IPS-NIHi11 (cell line): ENCODE measurements at places on chromosomes 16 and 17.

DNA sequence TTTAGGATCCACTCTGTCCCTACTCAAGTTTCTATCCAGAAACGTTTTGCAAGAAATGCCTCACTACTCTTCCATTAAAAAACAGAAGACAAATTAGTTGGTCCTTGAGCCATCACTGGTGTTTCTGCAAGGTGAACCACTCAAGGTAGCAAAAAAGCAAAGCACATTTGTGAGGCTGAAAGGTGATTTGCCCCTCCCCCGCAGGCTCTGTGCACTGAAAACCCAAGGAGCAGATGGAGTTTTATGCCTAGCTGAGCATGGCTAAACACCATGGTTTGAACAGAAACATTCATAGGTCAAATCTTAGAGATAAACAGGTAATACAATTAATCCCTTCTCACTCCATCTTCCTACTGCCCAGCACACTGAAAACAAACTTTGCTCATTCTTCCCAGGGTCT lies 538.2 kb upstream of the CDH5 start:
- DNase-seq: no peak

DNA sequence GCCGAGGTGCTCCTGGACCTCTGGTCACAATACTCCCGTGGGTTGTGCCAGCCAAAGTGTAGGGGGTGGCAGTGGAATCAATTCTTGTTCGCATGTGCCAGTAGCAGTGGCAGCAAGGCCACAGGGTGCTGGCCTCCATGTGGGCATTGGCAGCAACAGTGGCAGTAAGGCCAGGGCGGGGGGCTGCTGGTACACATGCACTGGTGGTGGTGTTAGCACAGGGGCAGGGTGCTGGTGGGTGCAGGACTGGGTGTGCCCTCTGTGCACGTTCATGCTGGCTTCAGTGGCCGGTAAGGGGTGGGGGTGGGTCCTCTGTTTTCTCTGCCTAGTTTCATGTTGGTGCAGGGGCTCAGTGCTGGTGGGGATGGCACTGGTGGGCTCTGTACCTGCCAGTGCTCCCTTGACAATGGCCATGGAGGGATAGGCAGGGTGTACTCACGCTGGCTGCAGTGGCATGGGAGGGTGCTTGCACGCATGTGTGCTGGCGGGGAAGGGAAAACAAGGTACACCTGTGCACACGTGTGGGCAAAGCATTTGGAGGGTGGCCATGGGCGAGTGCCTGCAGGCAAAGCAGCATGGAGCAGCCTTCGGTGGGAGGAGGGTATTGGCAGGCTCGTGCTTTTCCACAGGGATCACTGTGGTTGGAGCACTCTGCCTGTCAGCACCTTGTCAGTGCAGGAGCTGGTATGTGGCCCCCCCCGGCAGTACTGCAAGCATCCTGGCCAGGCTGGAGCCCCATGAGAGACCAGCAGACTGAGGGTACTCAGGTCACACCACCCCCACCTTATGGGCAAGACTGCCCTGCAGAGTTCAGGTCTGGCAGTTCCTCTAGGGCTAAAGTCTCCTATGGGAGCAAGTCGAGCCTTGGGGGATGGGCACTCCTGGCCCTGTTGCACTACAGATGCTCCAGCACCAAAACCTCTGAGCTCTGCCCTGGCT lies 35.8 kb downstream of the NF1 start:
- DNase-seq: no peak

DNA sequence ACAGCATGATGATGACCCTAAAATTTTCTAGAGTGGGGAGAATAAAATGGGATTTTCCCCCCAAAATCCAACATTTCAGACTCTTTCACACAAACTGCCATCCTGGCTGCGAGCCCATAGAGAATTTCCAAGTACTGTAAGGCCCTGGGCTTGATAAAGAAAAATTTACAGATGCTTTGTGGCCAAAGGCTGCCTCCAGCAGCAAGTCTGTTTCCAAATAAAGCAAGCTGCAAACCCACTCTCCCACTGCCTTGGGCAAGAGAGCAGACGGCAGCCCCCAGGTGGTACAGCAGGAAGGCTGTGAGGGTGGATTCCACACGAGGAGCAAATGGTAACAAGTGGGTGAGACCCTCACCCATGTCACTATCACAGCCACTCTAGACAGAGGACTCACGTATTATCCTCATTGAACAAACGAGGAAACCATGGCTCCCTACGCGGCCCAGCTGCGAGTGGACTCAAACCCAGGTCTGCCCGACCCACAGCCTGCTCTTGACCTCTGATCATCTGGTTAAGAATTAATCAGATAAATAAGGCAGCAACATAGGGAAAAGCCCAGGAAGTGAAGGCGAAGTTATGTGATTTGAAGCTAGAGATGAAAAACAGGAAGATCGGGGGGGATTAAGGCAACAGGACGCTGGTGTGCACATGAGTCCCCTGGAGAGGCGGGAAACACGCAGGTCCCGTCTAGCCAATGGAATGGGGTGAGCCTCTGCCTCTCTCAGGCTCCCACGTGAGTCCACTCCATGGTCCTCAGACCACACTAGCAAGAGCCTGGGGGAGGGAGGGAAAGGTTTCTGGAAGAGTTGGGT lies 37.4 kb downstream of the AXIN2 start:
- no peak for DNase-seq

- peak; percentile 30 for DNase-seq
Measured at GRCh38 chr16:48535831-48536613, 74.0 kb downstream of the N4BP1 start.

DNA sequence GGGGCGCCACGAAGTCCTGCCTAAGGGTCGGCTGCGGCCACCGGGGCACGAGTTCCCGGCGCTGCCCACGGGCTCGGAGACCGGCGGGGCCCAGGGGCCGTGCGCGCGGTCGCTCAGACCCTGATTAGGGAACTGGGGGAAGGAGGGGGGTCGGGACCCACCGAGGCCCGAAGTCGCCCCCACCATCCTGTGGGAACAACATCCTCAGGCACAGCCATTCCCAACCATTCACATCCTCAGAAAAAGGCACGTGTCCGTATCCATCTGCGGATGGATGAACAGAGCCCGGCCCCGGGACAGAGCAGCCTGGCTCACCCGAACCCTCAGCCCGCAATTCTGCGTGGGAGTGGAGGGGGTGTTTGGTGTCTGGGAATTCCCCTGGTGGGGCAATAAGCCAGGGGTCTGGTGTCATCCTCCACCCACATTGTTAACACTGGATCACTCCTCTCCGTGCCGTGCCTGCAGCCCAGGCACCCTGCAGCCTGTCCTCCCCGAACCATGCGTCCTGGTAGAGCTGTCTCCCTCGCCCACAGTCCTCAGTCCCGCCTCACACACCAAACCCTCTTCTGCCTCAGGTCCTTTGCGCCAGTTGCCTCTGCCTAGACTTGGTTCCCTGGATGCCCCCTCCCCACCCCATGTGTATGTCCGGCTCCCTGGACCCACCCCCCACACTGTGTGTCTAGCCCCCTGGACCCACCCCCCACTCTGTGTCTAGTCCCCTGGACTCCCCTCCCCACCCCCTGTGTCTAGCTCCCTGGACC lies 789 bp upstream of the CCDC57 start:
- DNase-seq: peak; percentile 79

- DNase-seq: no peak
Measured at GRCh38 chr16:11657556-11657955, 10.7 kb upstream of the SNN start.

- no peak for DNase-seq
Measured at GRCh38 chr16:51147776-51148677, 3.0 kb downstream of the SALL1 start.

- DNase-seq: no peak
Measured at GRCh38 chr17:39794249-39794970, 56.7 kb downstream of the GRB7 start.

- DNase-seq: no peak
Measured at GRCh38 chr17:73614256-73614655, 30.0 kb downstream of the SDK2 start.

DNA sequence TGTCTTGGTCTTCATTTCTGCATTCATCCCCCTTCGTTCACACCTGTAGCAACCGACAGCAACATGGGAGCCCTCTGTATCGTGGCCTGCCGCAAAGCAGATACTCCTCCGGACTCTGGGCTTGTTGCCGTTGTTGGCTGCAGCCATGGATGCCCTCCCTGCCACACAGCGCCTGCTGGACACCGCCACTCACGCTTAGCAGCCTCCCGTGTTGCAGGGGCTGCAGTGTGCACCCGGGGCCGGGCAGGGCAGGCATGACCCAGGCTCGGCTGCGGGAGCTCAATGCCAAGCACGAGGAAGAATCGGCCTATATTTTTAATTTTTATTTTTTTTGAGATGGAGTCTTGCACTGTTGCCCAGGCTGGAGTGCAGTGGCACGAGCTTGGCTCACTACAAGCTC lies 34.9 kb upstream of the ZNF629 start:
- no peak for DNase-seq

- DNase-seq: no peak
Measured at GRCh38 chr16:13414154-13414553, 505.8 kb upstream of the ERCC4 start.

DNA sequence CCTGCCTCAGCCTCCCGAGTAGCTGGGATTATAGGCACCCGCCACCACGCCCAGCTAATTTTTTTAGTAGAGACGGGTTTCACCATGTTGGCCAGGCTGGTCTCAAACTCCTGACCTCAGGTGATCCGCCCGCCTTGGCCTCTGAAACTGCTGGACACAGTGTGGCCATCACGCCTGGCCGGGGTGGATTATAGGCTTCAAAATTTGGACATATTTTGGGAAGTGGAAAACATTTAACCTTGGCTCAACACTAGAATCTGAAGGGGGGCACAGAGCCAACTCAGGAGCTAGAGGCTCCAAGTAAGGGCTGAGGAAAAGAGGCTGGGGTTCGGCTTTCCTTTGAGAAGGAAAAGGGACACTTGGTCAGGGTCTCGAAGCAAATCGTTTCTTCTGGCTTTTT lies 2.2 kb upstream of the CDK5R1 start:
- DNase-seq: no peak

DNA sequence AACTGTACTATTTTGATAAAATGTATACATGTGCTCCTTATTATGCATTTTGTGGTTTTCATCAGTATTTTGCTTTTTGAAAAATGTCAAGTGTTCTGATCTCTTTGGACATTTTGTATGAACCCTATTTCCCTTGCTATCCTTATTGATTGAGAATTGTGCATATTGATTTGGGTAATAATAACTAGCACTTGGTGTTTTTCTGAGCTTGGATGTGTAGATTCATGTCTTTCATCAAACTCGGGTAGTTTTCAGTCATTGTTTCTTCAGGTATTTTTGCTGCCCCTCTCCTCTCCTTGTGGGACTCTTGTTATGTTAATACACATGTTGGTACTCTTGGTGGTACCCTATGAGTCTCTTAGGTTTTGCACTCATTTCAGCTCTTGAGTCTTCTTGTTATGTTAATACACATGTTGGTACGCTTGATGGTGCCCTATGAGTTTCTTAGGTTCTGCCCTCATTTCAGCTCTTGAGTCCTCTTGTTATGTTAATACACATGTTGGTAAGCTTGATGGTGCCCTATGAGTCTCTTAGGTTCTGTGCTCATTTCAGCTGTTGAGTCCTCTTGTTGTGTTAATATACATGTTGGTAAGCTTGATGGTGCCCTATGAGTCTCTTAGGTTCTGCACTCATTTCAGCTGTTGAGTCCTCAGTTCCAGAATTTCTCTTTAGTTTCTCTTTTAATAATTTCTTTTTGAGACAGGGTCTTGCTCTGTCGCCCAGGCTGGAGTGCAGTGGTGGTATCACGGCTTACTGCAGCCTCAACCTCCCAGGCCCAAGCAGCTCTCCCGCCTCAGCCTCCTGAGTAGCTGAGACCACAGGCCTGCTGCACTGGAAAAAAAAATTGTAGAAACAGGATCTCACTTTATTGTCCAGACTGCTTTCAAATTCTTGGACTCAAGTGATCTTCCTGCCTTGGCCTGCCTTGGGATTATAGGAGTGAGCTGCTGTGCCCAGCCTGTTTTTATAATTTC lies 19.3 kb downstream of the ZNF750 start:
- no peak for DNase-seq

GRCh38 chr16:7246578-7246977 lies 86.1 kb upstream of the RBFOX1 start:
- peak; percentile 38 for DNase-seq

DNA sequence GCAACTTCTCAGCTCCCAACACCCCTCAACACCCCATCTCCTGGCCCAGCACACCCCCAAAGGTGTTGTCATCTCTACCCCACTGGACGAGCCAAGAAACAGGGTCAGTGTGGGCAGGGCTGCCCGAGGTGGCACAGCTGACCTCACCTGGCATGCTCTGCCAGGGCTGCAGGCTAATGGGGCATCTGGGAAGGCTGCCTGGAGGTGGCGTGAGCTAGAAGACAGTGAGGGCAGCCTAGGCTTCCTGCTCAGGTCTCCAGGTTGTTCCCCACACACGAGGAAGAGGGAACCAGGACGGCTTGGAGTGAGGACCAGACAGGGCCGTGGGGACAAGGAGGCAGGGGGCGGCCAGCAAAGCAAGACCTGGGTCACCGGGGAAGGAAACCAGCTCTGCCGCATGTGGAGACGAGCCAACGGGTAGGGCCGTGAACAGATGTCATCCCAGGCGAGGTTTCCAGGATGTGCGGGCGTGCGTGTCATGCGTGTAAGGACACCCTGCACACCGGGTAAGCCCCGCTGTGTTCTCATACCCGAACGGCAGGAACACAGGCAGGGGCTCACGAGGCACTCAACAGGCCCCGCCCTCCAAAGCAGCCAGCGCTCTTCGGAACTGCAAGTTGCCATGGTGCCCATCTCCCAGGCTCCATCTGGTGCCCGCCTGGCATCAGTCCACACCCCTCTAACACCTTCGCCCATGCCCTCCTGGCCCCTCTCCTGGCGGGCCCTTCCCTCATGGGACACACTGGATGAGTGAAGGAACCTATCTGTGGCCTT lies 29.6 kb upstream of the PVALEF start:
- DNase-seq: no peak

DNA sequence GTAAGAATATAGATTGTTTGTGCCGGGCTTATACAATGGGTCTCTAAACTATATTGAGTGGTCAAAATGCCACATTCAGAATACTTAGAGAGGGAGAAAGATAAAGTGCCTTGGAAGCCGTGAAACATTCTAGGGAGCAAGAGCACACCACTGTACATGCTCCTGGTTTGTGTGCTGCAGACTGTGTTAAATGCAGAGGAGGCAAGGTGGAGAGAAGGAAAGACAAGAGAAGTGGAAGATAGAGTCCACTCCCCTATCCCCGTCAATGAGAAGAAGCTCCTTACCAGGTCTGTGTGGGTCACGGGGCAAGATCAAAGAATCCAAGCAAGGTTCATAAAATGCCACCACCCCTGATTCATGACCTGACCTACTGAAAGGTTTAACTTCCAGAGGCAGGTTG lies 267.1 kb upstream of the TBX2 start:
- DNase-seq: no peak

DNA sequence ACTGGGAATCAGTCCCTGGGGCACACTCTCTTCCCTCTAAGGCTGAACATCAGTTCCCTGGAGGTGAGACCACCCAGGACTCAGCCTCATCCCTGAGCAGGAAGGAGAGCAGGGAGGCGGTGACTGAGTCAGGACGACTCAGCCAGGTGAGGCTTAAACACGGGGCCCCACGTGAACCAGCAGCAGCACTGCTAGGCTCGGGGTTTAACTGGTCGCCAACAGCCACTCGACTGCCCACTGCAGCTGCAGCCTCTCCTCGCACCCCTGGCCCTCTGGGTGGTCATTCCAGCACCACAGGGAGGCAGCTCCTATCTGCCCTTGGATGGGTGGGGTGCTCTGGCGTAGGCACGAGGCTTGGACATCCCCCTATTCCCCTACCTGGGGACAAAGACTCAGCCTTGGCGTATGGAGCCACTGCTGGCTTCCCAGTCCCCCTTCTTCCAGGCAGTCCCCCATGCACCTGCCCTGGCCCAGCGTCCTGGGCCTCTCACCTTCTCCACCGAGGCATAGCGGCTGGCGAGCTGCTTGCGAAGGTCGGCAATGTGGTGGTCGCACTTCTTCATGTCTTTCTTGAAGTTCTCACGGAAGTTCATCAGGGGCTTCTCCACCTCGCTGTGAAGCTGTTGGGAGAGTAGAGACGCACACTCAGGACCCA lies 21.2 kb upstream of the RCVRN start:
- DNase-seq: no peak
